ENCODE measurements at places on chromosomes 7 and 10. TPM values are rescaled to one million over a fixed set of nuclear protein-coding genes. Genes with fewer than 3 reads are reported as not detected.

GRCh38 chr7:148888300-148888699, 4.2 kb upstream of the EZH2 start:
- DNase-seq: no peak

The CLRN3 gene
- polyA plus RNA-seq: 121 TPM

GRCh38 chr10:113742466-113742865, 9.0 kb upstream of the PLEKHS1 start:
- DNase-seq: no peak

DNA sequence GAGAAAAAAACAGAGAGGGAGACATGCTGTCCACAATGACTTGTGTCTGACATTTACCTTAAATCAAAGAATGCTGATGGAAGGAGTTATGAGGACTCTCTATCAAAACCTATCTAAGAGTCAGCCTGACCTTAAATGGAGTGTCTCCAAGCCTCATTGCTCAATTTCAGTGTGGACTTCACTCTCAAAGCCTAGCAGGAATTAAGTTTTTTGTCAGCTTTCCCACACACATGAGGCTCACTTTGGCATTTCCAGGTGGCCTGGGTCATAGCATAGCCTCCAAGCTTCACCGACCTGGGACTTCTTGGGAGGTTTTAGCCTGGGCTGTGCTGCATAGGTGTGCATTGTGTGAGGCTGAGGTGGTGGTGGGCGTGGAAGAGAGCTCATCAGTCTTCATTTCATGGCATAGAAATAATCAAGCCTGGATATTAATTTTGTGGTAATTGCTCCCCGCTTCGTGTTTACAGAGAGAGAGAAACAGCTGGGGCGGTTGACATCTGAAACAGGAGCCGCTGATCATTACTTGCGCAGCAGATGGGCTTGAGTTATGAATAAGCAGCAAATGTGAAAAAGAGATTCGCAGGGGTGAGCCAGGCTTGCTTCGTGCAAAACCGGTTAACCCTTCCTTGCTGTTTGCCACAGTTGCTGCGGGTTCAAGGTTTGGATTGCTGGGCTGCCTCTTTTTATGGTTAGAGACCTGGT, 647.8 kb downstream of the INHBA start:
- no peak for DNase-seq

GRCh38 chr10:43857206-43857930, 208.7 kb upstream of the ZNF32 start:
- DNase-seq: no peak

GRCh38 chr10:59905731-59906416, 482 bp downstream of the CCDC6 start:
- DNase-seq: no peak

The ZNF655 gene
- polyA plus RNA-seq: 83.0 TPM

DNA sequence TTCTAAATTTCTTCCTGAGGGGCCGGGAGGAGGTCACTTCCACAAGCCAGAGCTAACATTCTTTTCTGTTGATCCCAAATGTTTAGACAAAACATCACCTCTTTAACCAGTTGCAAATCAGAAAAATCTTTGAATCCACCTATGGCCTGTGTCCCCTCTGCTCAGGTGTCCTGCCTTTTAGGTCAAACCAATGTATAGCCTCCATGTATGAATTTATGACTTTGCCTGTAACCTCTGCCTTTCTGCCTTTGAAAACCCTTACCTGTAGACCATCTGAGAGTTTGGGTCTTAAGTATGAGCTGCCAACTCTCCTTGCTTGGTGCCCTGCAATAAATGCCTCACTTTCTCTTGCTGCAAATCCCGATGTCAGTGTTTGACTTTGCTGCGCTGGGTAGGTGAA, 44.1 kb upstream of the MSRB2 start:
- DNase-seq: no peak

DNA sequence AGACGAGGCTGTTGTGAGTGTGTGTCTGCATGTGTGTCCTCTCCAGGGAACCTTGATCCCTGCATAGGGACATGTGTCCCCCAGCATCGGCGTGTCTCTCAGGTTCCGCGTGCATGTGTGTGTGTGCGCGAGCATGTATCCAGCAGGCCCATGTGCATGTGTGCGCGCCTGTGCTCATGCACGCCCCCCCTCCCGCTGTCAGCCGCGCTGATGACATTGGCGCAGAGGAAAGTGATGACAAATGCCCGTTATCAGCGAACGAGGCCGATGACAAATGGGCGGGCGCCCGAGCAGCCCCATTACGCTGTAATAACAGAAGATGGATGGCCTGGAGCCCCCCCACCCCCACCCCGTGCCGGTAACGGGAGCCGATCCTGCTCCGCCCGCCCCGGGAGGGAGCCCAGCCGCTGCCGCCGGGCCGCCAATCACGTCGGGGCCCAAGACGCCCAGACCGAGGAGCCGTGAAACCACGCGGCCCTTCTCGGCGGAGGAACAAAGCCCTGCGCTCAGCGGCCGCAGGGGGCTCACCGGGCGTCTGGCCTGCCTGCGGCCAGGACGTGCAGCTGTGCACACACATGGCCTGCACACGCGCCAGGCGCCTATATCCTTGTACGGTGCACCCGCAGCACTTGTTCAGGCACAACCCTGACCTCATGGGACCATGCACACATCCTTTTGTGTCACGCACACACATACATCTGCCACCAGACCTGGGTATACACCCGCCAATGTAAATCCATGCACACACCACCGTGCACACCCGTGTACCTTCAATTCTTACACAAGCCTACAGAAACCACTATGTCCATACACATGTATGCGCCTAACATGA, 21.5 kb downstream of the POLL start:
- DNase-seq: peak; percentile 22

- DNase-seq: no peak
These were observed 8.1 kb downstream of the DNAH11 start for GRCh38 chr7:21550821-21551531.

DNA sequence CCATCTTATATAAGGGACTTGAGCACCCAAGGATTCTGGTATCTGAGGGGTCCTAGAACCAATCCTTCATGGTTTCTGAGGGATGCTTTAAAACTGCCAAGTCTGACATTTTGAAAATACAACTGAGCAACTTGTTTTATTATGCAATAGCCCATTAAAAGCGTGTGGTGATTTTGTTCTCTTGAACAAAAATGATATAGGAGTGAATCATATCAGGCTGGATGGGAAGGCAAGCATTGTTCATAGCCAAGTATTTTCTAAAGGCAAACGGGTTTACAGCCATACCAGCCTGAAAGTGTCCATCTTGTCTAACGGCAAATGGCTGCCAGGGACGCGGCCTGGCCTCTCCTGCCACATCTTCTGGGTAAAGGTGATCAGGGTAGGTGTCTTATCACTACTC, 23.4 kb downstream of the RPP38 start:
- DNase-seq: no peak

The SH3PXD2A gene
- 32.0 TPM for polyA plus RNA-seq

The DENND10 gene
- 62.5 TPM for polyA plus RNA-seq

The CRPPA gene
- polyA plus RNA-seq: 1.8 TPM

DNA sequence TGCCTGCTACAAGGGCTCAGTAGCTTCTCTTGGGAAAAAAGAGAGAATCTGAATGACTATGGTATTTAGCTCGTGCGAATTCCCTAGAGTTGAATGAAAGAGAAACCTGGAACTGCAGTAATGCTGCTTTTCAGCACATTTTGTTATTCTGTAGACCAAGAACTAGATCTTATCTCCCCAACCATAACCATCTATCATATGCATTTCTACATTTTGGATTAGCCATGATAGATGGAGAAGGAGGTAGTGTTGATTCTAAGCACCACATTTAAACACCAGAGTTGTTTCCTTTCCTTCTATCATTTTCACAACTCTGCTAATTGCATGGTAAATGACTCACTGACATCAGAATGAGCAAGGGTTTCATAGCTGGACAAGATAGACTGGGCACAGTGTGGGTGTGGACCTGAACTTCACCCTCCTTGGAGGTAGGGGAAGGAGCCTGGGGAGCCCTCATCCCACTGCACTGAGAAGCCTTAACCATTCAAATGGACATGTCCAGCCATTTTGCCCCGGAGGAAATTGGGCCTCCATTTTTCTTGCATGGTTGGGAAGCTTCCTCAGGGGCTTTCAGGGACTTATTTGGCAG, 55.3 kb upstream of the BMPER start:
- DNase-seq: peak; percentile 16

The ANKRD61 gene
- 2.4 TPM for polyA plus RNA-seq

The NEUROG3 gene
- polyA plus RNA-seq: 3.1 TPM

- DNase-seq: no peak
These were observed 225.2 kb downstream of the MLLT10 start for GRCh38 chr10:21759232-21759631.

The CELF2 gene
- 14.9 TPM for polyA plus RNA-seq

GRCh38 chr7:1493129-1493528, 11.1 kb downstream of the INTS1 start:
- no peak for DNase-seq

- no peak for DNase-seq
These were observed 57.0 kb upstream of the CC2D2B start for GRCh38 chr10:95850791-95851190.

The OR9A2 gene
- polyA plus RNA-seq: not detected

The TAS2R16 gene
- not detected for polyA plus RNA-seq

The LRRC61 gene
- 22.8 TPM for polyA plus RNA-seq

- no peak for DNase-seq
These were observed 299.9 kb downstream of the ABCA13 start for GRCh38 chr7:48471196-48471595.

DNA sequence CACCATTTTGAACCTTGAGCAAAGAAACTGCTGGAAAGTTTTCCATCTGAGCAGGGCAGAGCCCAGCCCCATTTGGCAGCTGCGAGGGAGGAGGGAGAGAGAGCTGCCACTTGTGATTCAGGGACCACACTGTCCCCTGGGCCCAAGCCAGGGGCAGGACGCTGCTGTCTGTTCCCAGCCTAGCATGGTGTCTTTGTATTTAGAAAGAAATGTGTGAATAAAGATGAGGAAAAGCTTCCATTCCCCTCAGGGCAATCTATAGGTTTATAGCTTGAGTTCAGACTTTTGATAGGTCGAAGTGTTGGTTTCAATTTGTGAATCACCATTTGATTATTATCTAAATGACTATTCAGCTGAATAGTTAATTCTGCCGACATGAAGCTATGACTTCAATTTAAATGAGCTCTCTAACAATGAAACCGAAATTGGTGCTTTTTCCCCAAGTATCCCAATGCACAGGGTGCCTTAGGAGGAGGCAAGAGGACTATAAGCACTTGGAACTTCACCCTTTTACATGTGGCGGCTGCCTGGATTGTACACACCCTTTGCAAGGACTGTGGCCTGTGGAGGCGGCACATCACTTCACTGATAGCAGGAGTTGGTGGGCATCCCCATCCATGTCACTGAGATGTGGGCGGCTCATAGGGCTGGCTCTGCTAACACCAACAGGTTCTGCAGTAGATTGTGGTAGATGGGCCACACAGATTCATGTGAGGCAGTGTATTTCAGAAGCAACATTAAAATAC, 223.5 kb downstream of the CCDC3 start:
- DNase-seq: no peak

The NME8 gene
- 0.04 TPM for polyA plus RNA-seq

DNA sequence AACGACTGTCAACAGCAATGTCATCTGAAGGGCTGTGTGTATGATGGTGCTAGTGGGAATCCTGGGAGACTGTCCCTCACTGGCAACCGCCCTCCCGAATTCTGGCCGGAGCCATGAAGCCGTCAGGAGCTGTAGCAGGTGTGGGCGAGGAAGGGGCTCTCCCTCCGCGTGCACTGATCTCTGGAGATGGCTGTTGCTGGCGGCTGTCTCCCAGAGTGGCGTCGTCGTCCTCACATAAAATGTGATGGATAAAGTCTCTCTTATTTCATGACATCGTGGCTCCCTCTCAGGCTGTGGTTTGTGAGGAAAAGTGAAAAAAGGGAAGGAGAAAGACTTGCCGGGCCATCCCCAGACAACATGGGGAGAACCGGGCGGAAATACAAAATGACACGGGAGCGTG, 216.5 kb downstream of the DNAJB6 start:
- DNase-seq: no peak

- no peak for DNase-seq
These were observed 49.8 kb downstream of the EPDR1 start for GRCh38 chr7:37970211-37970610.

- peak; percentile 31 for DNase-seq
These were observed 55.5 kb upstream of the LOXL4 start for GRCh38 chr10:98323221-98324164.

The DRGX gene
- 0.78 TPM for polyA plus RNA-seq

- DNase-seq: no peak
These were observed 20.7 kb downstream of the TMEM72 start for GRCh38 chr10:44931621-44932516.

The ZNF25 gene
- 7.0 TPM for polyA plus RNA-seq

The FAM107B gene
- 44.0 TPM for polyA plus RNA-seq

GRCh38 chr10:69800109-69800508, 1.6 kb upstream of the COL13A1 start:
- DNase-seq: peak; percentile 81

The TMEM176B gene
- polyA plus RNA-seq: 291 TPM

The BMPER gene
- 4.9 TPM for polyA plus RNA-seq

DNA sequence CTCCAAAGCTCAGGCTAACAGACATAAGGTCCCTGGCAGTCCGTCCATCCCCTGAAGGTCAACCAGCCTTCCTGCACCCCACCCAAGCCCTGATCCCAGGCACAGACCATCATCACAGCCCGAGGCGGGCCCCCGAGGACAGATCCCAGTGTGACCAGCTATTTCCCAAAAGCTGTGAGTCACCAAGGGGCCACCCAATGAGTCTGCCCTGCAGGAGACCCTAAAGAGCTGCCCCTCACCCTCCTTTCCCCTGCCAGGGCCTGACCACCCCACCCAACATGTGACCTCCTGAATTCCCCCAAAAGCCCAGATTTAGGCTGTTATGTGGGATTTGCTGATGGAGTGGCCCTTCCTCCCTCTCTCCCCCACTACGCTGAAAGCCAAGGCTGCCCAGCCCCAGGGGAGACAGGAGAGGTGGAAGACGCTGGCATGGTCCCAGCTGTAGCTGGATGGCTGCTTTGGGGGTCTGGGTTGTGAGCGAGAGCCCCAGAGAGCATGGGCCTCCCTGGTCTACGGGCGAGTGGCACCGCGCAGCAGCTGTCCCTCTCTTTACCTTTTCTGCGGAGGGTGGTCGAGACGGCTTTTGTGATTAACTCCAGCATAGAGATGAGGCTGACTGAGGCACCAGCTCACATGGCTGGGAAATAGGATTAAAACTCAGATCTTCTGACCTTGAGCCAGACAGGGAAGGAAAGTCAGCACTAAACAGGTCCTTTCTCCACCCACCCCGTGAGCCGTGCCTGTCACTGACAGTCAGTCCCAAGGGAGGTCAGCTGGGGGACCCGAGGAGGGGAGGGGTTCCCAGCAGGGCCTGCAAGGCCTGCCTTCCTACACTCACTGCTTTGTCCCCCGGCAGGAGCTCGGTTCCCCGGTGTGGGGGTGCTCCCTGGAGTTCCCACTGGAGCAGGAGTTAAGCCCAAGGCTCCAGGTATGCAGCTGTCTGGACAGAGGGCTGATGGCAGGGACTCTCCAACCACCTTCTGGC, 16.7 kb downstream of the ELN start:
- no peak for DNase-seq
